ENCODE measurements at places on chromosomes 2 and 18. TPM values are rescaled to one million over a fixed set of nuclear protein-coding genes. Genes with fewer than 3 reads are reported as not detected.

The CNDP1 gene
- total RNA-seq: 0.29 TPM

The GPR39 gene
- 4.0 TPM for total RNA-seq

GRCh38 chr2:220335591-220335915 is 708.1 kb downstream of the SLC4A3 start:
- no peak for DNase-seq

DNA sequence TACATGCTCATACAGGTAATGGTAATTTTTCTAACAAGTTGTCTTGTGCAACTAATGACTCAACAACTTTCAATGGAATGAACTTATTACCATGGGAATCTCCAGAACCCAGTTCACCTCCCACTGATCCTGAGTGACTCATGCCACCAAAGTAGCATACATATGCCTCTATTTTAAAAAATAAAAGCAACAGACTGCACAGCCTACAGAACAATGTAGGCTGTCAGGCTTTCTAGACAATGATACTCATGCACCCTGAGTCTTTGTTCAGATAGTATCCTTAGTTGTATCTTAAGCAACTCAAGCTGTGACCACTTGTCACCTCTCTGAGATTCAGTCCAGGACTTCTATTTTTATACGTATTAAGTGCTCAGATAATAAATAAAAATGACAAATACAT is 531.0 kb upstream of the SETBP1 start:
- DNase-seq: no peak

The SH3RF3 gene
- total RNA-seq: 1.3 TPM

- DNase-seq: no peak
These were observed 209.7 kb downstream of the DLGAP1 start for GRCh38 chr18:4245456-4245855.

GRCh38 chr2:151937966-151938365 is 109.7 kb upstream of the ARL5A start:
- no peak for DNase-seq

GRCh38 chr18:45760462-45761036 is 36.6 kb downstream of the SLC14A1 start:
- DNase-seq: no peak

The CD8B2 gene
- not detected for total RNA-seq

The ASB18 gene
- not detected for total RNA-seq

GRCh38 chr2:46198164-46198883 is 98.9 kb upstream of the EPAS1 start:
- DNase-seq: no peak

- DNase-seq: no peak
These were observed 64.5 kb upstream of the RPE start for GRCh38 chr2:209937893-209938292.

The EFHD1 gene
- total RNA-seq: 4.3 TPM

The NETO1 gene
- 52.4 TPM for total RNA-seq

GRCh38 chr2:222269132-222269531 is 29.7 kb downstream of the PAX3 start:
- DNase-seq: no peak

- no peak for DNase-seq
These were observed 1.9 kb upstream of the SOX11 start for GRCh38 chr2:5690286-5690685.

DNA sequence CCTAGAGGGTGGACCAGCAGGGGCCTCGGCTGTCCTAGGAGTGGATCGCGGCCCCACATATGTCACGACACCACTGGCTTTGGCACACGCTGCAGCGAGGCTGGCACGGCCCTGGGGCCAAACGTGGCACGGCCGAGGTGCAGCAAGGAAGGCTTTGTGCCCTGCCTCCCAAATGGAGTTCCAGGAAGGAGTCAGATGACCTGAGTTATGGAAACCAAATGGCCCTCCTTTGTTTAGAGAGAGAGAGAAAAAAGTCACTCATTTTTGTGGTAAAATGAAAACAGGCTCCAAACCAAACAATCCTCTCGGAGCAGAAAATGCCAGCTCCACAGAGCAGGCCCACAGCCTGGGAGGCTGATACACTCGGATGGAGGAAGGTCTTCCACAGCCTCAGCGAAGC is 105.6 kb downstream of the ANTXR1 start:
- DNase-seq: no peak

DNA sequence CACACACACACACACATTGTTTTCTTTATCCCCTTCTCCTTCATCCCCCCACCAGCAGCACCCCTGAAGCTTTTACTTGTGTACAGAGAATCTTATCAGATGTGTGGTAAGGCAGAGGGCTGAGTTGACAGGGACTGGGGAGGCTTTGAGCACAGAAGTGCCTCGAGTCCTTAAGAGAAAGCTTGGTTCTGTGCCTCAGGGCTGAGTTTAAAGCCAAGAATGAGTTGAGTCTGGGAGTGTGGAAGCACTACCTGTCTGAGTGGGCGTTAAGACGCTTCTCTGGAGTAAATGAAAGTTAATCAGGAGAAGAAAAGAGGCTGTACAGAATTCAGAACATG is 2.7 kb downstream of the ID2 start:
- no peak for DNase-seq

The ABCG5 gene
- total RNA-seq: not detected

DNA sequence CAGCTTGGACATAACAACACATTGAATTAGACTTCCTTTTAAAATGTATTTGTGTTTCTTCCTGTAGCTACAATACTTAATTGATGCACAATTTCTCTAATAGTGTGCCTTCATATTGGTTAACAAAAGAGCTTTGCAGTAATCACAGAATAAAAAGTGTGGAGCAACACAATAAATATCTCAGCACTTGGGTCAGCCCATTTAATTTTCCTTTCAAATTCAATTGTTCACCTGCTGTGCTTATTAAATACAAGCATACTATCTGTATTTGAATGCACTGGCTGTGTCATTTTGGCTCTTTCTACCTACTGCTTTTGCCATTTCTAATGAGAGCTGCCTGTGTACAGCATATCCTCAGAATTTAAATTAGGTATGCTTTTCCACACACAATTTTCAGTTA is 1641.3 kb upstream of the SLC39A10 start:
- DNase-seq: no peak

DNA sequence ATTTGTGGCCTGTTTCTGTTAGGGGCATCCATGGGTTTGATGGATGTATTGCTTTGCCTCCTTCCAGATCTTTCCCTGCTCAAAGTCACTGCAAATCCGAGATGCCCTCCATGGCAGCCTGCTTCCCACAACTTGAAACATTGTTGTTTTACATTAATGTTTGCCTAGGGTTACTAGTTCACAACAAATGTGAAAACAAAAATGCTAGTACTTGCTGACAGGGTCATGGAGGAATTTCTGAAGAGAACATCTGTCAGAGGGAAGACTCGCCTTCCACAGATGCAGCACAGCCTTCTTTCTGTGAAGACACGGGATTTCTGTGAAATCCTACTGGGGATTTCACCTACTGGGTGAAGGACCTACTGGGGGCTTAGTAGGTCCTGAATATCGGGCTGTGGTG is 260.0 kb upstream of the FN1 start:
- no peak for DNase-seq

The LRATD1 gene
- 177 TPM for total RNA-seq

- no peak for DNase-seq
These were observed 63.1 kb upstream of the HPCAL1 start for GRCh38 chr2:10239561-10239967.

The RNF152 gene
- total RNA-seq: 32.0 TPM

DNA sequence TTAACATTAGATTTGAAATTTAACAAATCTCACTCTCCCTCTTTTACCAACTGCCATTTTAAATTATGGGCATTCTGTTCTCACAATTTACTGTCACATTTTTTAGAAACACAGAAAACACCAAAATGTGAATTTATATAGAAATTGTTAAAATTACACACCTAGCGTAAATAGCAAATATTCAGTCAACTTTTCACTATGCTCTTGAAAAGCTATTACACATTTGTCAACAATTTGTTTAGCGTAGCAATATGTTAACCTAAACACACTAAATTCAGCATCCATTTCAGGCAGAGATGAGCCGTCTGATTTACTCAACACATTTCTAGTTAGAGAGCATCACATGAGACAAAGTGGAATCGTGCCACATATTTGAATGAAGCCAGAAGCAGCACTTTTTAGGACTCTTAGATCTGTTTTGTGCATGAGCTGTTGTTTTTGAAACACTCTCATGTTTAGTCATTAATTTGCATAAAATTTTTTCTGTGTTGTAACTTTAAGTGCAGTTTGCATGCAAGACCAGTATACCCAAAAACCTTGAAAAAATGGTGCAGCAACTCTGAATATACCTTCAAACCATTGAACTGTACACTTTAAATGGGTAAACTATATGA is 8.2 kb downstream of the TTC32 start:
- DNase-seq: no peak

DNA sequence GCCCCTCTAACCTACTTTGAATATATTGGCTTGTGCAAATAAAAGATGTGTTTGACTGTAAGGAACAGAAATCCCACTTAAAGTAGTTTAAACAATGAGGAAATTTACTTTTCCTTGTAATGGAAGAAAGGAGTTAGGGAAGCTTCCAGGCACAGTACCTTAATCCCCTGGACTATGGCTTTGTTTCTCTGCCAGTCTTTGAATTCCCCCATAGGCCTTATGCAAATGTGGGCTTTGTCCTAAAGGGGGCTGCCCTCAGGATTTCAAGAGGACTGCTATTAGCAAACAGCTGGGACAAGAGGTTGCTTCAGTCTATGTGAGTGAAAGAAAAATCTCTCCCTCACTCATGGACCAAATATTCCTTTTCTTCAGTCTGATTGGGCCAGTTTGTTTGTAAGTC is 255.1 kb upstream of the THSD7B start:
- no peak for DNase-seq

GRCh38 chr2:239286901-239287300 is 113.9 kb downstream of the HDAC4 start:
- DNase-seq: no peak

- no peak for DNase-seq
These were observed 88.8 kb downstream of the CRIM1 start for GRCh38 chr2:36444216-36444936.

GRCh38 chr2:230205034-230205433 is 14.8 kb downstream of the SP110 start:
- no peak for DNase-seq

- no peak for DNase-seq
These were observed 264.1 kb downstream of the CDH20 start for GRCh38 chr18:61597316-61597715.

DNA sequence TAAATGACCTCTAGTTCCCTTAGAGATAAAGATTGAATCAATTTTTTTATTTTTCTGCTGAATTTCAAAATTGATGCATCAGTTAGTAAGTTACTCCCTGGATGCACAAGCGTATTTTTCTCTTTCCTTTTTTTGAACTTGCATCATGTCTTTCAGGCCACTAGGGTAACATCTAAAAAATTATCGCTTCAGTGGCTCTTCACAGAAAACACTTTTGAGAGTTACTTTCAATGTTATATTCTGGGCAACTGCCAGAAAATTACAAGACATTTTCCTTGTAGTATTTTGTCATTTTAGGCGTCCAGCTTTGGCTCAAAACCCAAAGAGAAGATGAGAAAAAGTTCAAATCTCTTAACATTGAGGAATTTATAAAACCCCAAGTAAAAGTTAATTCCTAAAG is 59.8 kb downstream of the DSEL start:
- DNase-seq: no peak

- no peak for DNase-seq
These were observed 84.0 kb upstream of the RFX8 start for GRCh38 chr2:101558740-101559525.

DNA sequence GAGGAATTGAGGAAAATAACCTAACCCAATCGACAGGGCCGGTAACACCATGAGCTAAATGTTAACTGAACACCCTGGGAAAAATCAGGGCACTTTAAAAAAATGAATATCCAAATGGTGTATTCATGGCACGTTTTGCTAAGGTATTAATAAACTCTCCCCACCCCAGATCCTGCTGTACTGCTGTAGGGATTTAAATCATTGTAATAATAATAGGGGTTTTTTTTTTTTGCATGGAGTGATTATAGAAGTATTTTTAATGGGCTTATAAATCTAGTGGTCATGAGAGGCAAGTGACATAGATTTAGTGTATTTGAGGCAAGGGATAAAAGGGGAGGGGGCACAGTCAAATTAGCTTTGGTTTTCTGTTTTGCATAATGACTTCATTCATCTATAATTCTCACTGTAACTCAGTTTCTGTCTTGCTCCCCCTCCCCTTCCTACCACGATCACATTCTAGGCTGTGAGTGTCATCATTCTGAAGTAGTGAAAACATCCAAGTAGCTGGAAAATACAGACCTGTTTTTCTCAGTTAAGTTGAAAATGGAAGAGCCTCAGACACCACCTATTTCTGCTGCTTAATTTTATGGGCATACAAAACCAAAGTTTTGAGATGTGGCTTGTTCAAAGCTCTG is 18.2 kb upstream of the MGAT5 start:
- no peak for DNase-seq

DNA sequence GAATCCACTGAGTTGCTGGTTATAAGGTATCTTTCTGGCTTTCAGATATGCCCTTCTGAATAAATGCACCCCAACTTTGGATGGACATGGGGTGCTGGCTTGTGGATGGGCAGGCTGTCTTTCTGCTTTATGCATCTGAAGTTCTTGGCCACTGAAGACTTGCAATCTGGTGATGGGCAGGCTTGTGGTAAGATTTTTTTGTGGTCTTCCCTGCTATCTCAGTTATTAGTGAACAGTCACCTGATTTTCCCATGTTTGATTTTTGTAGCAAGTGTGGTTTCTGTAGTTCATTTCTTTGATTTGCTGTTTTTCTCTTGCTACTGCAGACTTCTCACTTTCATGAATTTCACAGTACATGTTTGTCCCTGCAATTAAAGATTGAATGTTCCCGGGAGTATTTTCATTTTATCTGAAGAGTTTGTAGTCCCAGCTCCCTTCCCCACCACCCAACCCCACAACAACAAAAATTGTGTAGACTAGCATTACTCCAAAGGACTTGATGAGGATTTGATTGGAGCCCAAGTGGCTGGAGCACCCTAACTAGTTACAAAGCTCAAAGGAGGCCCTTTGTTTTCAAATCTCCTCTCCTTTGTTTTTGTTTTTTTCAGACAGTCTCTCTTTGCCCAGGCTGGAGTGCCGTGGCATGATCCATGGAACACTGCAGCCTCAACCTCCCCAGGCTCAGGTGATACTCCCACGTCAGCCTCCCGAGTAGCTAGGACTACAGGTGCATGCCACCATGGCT is 63.6 kb upstream of the MGAT5 start:
- DNase-seq: no peak

The LYG1 gene
- 3.3 TPM for total RNA-seq

GRCh38 chr2:11473659-11474433 is 7.9 kb upstream of the E2F6 start:
- no peak for DNase-seq
